ENCODE measurements at places on chromosomes 7 and 10.

- DNase-seq: no peak
These were observed 26.6 kb upstream of the R3HCC1L start for GRCh38 chr10:98107644-98108430.

DNA sequence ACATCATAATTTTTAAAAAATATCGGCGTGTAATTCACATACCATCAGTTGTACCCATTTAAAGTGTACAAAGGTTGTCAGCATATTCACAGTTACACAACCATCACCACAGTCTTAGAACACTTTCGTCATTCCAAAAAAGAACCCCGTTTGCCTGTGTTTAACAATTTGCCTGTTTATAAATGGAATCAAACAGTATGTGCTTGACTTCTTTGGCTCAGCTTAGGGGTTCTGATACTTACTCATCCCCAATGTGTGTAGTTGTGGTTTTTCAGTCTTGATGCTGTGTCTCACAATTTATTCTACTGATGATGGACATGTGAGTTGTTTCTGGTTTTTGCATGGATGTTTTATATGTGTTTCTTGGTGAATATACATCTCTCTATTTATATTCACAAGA lies 50.0 kb downstream of the PRPF18 start:
- no peak for DNase-seq

DNA sequence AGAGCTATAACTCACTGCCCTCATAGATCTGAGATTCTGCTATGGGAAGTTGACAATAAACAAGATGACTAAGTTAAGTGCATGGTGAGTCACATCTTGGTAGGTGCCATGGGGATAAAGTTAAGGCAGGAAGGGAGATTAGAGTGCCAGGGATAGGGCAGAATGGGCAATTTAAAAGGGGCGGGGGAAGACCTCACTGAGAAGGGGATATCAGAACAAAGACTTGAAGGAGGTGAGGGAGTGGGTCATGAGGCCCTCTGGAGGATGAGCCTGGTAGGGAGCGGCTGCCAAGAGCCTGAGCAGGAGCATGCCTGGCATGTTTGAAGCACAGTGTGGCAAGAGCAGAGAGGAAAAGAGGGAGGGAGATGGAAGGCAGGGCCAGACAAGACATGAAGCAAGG lies 34.8 kb upstream of the INMT start:
- DNase-seq: no peak

- DNase-seq: no peak
These were observed 61.6 kb downstream of the LSM5 start for GRCh38 chr7:32428546-32428945.

DNA sequence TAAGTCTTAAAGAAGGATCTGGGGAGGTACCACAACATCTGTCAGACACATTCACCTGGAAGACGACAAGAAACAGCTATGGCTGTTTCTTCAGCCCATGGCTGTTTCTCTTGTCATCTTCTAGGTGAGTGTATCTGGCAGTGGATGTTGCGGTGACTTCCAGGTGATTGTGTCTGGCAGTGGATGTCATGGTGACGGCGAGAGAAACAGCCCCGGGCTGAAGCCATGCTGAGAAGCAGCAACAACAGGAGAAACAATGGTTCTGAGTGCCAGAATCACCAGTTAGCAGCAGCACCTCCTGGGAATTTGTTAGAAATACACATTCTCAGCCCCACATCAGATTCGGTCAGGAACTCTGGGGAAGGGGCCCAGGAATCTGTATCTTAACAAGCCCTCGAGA lies 68.6 kb upstream of the SYPL1 start:
- DNase-seq: no peak

DNA sequence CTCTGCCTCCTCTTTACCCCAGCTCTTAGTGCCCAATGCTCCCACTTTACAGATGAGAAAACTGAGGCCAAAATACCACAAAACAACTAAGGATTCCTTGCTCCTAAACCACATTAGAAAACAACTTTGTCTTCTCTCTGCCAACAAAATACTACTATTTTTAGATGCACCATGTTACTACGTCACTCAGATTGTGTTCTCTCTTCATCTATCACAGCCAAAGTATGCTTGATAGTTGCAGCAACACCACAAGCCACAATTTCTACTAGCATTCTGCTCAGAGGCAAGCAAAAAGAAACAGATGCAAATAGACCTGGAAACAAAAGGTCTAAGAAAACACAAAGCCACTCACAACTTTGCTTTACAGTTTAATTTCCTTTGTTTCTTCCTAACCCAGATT lies 3.3 kb upstream of the PDE1C start:
- DNase-seq: no peak

- DNase-seq: no peak
These were observed 245.1 kb upstream of the AOAH start for GRCh38 chr7:36969376-36969775.

DNA sequence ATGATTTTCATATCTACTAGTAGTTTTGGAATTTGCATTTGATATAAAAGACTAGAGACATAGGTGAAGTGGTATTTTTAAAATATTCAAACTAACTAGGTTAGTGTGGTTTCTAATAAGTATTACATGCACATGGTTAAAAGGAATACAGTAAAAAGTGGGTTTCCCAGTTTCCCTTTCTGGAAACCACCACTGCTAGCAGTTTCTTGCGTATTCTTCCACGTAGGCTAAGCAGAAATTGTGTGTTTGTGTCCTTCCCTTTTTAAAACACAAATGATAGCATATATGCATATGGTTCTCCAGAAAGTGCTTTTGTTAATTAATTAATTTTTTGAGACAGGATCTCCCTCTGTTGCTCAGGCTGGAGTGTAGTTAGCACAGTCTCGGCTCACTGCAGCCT lies 15.4 kb downstream of the NRF1 start:
- DNase-seq: no peak

GRCh38 chr7:66970310-66970709 lies 25.1 kb downstream of the SBDS start:
- DNase-seq: no peak

GRCh38 chr10:102435529-102436233 lies 3.3 kb upstream of the CUEDC2 start:
- no peak for DNase-seq

- no peak for DNase-seq
These were observed 22.6 kb upstream of the DLG5 start for GRCh38 chr10:77949167-77949566.

GRCh38 chr7:25240340-25240739 lies 12.1 kb upstream of the NPVF start:
- DNase-seq: no peak

GRCh38 chr7:23893942-23894891 lies 184.2 kb downstream of the STK31 start:
- DNase-seq: no peak

- DNase-seq: no peak
These were observed 272.9 kb upstream of the ZWINT start for GRCh38 chr10:56633876-56634452.

- DNase-seq: no peak
These were observed 29.2 kb upstream of the EGFR start for GRCh38 chr7:54989453-54990225.

DNA sequence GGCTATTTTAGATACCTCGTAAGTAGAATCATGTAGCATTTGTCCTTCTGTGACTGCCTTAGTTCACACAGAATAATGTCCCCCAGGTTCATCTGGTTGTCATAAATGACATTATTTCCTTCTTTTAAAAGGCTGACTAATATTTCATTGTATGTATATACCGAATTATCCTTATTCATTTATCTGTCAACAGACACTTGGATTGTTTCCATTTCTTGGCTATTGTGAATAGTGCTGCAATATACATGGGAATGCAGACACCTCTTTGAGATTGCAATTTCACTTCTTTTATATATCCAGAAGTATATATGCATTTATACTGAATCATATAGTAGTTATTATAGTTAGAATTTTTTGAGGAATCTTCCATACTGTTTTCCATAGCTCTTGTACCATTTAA lies 24.1 kb upstream of the HYAL4 start:
- DNase-seq: no peak

DNA sequence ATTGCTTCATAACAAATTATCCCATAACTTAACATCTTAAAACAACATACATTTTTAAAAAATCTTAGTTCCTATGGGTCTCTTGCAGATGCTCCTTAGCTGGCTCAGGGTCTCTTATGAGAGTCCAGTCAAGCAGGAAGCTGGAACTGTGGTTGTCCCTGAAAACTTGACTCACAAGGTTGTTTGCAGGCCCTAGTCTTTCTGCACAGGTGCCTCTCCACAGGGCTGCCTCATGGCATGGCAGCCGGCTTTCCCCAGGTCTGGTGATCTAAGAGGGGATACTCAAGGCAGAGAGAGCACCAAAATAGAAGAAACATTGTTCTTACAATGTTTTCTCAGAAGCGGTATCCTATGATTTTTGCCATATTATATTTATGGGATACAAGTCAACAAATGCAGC lies 127.1 kb downstream of the CDK14 start:
- DNase-seq: no peak

GRCh38 chr7:50640779-50641178 lies 75.6 kb upstream of the DDC start:
- DNase-seq: no peak

- DNase-seq: no peak
These were observed 81.9 kb upstream of the DYNC1I1 start for GRCh38 chr7:95690367-95690947.

DNA sequence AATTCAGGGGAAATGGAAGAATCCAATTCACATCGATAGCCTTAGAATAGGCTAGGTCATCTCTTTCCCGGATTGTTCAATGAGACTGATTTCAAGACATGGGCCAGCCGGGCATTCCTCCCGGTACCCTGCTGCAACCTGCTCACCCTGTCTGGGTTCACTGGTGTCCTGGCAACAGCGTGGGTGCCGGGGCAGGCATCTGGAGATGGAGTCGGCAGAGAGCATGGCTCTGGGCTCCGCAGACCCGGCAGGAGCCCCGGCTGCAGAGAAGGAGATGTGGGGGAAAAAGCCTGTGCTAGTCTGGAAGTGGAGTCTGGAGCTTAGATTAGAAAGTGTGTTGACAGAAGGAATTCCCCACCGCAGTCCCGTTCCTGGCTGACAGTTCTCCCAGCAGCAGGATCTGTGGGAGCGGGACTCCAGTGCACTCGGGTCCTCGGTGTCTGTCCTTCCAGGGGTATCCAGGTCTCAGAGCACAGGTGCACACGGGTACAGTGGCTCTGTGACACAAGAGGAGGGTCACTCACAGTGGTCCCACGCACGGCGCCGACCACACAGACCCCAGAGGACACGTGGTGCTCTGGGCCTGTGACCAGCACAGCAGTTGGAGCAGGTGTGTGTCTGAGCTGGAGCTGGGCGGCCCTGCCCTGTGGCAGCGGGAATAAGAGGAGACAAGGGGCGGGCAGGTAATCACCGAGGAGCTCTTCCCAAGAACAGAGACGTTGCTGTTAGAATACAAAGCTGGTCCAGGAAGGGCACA lies 65.7 kb upstream of the PITRM1 start:
- DNase-seq: no peak

DNA sequence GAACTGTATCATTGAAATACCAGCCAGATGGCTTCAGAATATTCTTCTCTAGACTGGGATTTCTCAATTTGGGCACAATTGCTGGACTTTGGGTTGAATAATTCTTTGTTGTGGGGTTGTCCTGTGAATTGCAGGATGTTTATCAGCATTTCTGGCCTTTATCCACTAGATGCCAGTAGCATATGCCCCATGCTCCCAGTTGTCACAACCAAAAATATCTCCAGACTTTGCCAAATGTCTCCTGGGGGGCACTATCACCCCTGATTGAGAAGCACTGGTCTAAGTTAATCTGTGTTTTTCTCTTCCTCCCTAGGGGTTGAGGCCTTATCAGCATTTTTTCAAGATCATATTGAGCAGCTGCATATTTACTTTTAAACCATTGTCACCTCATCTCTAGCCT lies 204.9 kb upstream of the SP8 start:
- DNase-seq: no peak

- no peak for DNase-seq
These were observed 667.3 kb downstream of the PARD3 start for GRCh38 chr10:34147641-34148304.

- no peak for DNase-seq
These were observed 126.9 kb downstream of the KCNMA1 start for GRCh38 chr10:77510695-77511094.

DNA sequence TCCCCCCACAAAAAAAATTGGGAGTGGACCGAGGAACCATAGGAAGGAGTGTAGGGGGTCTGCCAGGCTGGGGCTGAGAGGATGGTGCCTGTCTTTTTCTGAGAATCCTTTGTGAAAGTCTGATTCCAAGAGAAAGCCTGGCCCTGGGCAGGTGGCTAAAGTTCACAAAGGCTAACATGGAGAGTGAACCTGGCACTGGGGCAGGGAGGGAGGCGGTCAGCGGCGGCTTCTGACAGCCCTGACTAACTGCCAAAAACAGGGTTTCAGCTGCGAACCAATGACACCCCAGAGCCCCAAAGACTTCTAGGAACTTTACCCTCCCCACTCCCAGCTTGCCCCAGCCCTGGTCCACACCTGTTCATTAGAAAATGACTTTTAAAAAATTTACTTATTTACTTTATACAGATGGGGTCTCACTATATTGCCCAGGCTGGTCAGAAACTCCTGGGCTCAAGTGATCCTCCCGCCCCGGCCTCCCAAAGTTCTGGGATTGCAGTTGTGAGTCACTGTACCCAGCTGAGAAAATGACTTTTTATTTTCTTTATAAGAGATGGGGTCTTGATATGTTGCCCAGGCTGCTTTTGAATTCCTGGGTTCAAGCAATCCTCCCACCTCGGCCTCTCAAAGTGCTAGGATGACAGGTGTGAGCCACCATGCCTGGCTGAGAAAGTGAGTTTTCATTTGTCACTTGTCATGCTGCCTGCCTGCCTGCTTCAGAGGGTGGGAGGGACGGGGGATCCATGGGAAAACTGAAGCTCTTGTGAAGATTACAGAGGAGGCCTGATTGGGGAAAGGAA lies 61.0 kb upstream of the DUSP5 start:
- DNase-seq: no peak

- no peak for DNase-seq
These were observed 137.5 kb upstream of the MGMT start for GRCh38 chr10:129329385-129330055.

DNA sequence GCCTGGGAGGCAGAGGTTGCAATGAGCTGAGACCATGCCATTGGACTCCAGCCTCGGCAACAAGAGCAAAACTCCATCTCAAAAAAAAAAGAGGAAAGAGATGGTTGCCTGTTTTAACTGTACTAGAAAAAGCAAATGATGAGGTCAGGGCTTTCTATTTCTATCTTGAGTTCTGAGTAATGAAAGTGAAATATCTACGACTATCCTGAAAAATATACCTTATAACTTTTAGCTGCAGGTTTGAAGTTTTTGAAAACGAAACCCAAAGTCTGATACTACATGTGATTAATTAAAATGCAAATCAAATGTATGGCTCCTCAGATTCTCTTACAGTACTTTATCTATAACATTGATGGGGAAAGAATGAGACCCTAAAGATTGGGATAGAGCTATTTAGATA lies 636.2 kb upstream of the LRRN3 start:
- DNase-seq: no peak

- no peak for DNase-seq
These were observed 153.4 kb downstream of the SORCS1 start for GRCh38 chr10:107011105-107011504.
